Activated CD8-positive, alpha-beta memory T cell treated with anti-CD3 and anti-CD28 coated beads, Interleukin-2, amount 50 U/mL, for 4 hours (primary cell): ENCODE measurements at places on chromosomes 3 and 15.

- DNase-seq = no peak
Measured at GRCh38 chr3:39443530-39443929, 23.9 kb upstream of the MOBP start.

- peak; percentile 24 for DNase-seq
Measured at GRCh38 chr3:9397906-9398699, 688 bp downstream of the SETD5 start.

- DNase-seq = no peak
Measured at GRCh38 chr15:55255714-55256113, 33.9 kb downstream of the RAB27A start.

DNA sequence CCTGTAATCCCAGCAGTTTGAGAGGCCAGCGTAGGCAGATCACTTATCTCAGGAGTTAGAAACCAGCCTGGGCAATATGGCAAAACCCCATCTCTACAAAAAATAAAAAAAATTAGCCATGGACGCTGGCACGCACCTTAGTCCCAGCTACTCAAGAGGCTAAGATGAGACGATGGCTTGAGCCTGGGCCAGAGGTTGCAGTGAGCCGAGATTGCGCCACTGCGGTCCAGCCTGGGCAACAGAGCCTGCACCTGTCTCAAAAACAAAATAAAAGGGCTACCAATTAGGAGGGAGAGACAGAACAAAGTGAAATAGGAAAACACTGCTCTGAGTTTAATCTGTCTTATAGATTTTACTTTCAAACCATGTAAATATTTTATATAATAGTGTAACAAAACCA lies 33.8 kb downstream of the MSL2 start:
- DNase-seq = no peak

- DNase-seq = no peak
Measured at GRCh38 chr3:49388289-49388820, 23.4 kb downstream of the RHOA start.

- DNase-seq = peak; percentile 29
Measured at GRCh38 chr3:33385423-33385822, 54.8 kb downstream of the UBP1 start.

GRCh38 chr15:63597038-63597790 lies at the start of gene FBXL22:
TSS of gene FBXL22 (plus strand) at chr15:63597387. CDS start at chr15:63597393, 6 bp downstream.
- no peak for DNase-seq

DNA sequence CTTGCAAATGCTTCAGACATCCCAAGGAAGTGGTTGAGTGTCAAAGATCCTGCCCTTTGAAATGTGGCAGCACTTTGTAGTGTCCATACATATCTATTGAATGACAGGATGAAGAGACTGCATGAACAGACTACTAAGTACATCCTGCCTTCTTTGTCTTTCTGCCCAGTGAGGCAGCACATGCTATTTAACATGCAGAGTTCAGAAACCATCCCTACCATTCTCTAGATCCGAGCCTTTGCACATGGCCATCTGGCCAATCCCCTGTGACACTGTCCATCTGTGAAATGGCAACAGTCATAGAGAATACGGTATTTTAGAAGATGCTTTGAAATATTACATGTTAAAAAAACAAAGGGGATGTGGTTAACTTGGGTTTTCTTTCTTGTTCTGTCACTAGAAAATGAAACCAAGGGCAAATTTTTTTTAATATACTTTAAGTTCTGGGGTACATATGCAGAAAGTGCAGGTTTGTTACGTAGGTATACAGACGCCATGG lies 519.6 kb downstream of the NTRK3 start:
- DNase-seq = no peak

DNA sequence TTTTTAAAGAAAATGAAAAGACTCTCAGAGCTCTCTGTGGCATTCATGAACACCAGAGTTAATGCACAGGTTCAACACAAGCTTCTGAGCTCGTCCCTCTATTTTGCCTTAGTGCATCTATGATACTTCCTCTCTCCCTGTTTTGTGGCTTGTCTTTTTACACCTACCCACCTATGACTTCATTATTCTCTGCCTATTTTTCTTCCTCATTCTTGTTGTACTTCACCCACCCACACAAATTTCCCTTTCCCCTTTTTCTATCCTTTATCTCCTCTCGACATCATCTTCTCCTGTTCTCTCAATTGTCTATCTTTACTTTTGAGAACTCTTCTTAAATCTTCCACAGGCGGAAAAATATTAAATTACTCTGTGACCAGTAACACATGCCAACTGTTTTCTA lies 48.6 kb downstream of the OR5H15 start:
- DNase-seq = no peak

- DNase-seq = no peak
Measured at GRCh38 chr3:37527361-37527760, 334.3 kb upstream of the CTDSPL start.

DNA sequence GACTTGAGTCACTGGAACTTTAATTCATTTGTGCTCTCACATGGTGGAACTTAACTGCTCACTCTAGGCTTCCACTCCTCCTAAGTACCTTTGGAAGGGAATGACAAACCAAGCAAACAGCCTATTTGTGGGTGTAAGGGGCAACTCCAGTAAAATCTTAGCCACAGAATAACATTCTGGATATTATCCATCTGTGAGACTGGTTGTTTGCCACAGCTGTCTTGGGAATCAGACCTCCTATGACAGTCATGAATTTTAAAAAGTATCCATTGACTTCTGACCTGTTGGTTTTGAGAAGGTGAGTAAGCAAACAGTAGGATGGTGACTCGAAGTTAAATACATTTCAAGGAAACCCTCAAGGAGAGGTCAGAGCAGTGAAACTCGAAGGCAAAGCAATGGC lies 147.3 kb upstream of the CDIN1 start:
- no peak for DNase-seq
